HT1080 (cell line): ENCODE measurements at places on chromosomes 7 and 10. TPM values are rescaled to one million over a fixed set of nuclear protein-coding genes. Genes with fewer than 3 reads are reported as not detected.
A peak's percentile ranks its signal among the peaks of the same experiment; 100 is the strongest.

GRCh38 chr7:89771003-89771636, 383.1 kb upstream of the STEAP1 start:
- no peak for DNase-seq

- DNase-seq, result no peak
Observed at GRCh38 chr10:10821926-10822325, 195.7 kb upstream of the CELF2 start.

The C10orf53 gene
- total RNA-seq, result not detected in 2 replicates

GRCh38 chr10:96664563-96664962, 55.8 kb downstream of the PIK3AP1 start:
- DNase-seq, result no peak

The LGI1 gene
- total RNA-seq, result 0.02 TPM in 1 of 2 replicates, not detected in the other

The JAKMIP3 gene
- 0.03 TPM in 2 replicates for total RNA-seq

- DNase-seq, result no peak
Observed at GRCh38 chr7:94656658-94656924, 658 bp upstream of the SGCE start.

- no peak for DNase-seq
Observed at GRCh38 chr10:11358011-11358410, 253.4 kb downstream of the USP6NL start.

DNA sequence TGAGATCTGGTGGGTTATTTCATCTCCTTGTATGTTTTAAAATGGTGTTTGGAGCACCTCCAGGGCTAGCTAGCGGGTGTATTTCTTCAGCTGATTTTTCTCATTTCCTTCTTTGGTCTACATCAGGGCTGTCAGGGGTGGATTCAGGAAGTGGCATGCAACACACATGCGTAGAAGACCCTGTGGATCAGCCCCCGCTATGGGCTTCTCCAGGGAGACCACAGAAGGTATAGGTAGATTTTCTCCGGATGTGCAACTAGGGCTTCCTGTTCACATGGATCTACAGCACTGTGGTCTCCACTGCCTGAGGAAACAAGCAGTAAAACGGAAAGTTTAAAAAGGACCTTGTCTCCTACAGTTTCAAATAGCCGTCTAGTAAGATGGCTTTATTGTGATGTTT, 10.4 kb downstream of the NUB1 start:
- DNase-seq, result no peak

DNA sequence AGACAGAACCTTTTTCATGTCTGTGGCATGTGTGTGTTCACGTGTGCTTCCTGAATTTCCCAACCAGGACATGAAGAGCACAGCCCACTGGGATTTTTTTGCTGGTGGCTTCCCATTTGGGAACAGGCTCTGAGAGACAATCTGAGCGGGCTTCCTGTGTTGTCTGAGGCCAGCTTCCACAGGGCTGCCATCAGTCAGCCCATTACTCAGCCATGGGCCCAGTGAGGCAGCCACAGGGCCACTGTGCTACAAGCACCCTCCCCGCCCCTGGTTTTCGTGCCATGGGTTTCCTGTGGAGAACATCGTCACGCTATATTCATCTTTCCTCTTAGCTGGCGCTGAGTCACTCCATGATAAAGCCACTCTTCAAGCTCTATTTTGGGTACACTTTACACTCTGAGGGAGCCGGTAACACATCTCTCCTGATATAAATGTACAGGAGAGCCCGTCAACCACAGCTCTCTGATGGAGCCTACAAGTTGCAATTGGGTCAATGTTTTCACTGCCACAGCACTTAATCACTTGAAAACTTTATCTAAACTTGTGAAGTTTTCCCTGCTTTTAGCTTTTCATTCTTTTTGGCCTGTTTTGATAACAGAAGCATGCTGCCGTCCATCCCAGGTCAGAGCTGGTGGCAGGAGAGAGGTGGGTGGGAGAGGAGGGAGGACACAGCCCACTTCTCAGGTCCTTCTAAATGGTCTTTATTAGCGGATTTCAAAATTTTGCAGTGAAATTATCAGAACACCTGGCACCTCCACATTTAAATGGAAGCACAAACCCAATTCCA, 96.9 kb downstream of the HIPK2 start:
- peak; percentile 98 for DNase-seq

DNA sequence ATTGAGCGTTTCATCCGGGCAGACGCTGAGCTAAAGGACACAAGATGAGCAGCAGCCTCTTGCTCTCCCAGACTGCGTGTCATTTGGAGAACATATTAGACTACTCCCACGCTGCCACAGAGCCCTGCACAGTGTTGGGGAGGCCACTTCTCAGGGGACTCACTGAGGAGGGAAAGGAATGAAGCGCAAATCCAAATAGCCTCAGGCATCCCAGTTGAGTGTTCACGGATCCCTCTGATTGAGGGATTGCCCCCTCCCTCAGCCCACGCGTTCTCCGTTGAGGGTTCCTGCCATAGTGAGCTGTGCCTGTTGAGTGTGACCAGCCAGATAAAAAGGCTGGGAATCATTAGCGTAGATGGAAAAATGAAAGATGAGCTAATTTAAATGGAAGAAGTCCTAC, 563.4 kb downstream of the ACTR3B start:
- DNase-seq, result no peak

- no peak for DNase-seq
Observed at GRCh38 chr7:99827040-99827778, 604 bp upstream of the CYP3A43 start.

DNA sequence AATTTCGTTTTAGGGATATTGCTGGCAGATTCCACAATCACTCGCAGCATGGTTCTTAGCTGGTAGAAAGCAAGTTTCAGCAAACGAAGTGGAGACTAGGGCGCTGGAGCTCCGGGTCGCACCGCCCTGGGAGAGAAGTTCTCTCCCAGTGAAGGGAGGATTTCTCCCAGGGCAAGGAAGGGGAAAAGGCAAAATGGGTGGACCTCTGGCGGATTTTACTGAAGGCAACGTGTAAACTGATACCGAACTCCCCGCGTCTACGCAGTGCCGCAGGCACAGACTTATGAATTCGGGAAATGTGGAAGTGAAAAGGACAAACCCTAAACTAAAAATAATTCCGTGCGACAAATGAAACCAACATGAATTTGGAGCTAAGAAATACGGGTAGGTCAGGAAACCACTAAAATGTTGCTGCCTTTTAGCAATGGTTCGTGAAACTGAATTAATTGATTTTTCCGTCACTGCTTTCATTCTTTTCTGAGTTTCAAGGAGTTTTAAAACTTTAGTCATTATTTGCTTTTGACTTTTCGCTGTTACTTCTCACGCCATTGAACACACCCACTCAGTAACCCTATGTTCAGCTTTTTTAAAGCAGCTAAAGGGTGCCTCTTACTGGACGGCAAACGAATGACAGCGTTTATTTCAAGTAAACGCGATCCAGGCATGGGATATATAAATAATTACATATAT, at the start of gene MYOF:
Gene MYOF (minus strand): TSS at position 190 of the 690 bp plus-strand sequence. CDS start 140 bp downstream, at position 50.
- DNase-seq, result peak; percentile 87

The HOXA2 gene
- total RNA-seq, result not detected in 2 replicates

DNA sequence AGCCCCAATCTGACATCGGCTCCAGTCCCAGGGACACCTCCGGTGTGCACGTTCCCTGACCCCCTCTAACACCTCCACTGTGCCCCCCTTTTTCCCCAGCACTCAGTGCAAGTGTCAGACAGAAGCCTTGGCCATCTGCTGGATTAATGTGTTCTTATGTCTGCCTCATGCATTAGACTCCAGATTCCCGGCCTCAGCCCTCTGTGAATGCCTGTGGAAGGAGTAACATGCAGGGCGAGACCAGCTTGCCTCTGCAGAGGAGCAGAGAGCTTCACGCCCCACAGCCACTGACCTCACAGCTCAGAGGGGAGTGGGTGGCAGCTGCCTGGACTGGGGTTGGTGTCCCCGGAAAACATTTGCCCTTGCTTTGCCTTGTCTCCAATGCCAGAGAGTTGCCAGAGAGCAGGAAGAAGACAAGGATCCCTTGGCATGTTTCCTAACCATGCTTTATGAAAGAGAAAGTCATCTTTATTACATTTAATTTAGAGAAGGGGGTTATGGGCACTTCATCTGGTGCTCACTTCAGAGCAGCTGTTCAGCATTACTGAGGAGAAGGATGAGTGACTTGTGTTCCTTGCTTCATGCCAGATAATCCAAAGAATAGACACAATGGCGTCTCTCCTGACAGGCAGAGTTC, 91.6 kb upstream of the CXCL12 start:
- DNase-seq, result no peak

The MBL2 gene
- not detected in 2 replicates for total RNA-seq

GRCh38 chr7:43888993-43889945, 17.1 kb downstream of the URGCP start:
- DNase-seq, result no peak

DNA sequence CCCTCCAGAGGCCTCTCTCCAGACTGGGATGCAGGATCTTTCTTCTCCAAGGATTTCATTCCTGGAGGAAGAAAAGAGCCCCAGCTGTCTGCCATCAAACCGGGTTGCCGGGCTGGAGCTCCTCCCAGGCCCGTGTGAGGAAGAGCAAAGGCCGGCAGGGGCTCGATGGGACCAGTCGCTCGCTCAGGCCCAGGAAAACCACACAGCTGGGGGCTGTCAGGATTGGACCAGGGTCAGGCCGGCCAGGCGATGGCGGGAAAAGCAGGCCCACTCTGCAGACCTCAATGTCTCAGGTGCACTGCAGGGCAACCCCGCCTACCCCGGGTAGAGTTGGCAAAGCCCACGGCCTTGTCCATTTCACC, 98.1 kb upstream of the DNAAF5 start:
- no peak for DNase-seq

The TMED4 gene
- total RNA-seq, result 71.4 and 76.8 TPM in 2 replicates
